ENCODE measurements at places on chromosomes 1 and 21. TPM values are rescaled to one million over a fixed set of nuclear protein-coding genes. Genes with fewer than 3 reads are reported as not detected.

ATP1A4 gene
- total RNA-seq = 0.27 TPM

HSD3B1 gene
- 10.3 TPM for total RNA-seq

KANK4 gene
- 5.9 TPM for total RNA-seq

PTPN22 gene
- not detected for total RNA-seq

MTARC2 gene
- 14.3 TPM for total RNA-seq

MDM4 gene
- total RNA-seq = 101 TPM

CLCA4 gene
- 0.10 TPM for total RNA-seq

SYT2 gene
- total RNA-seq = 11.9 TPM

B4GALT2 gene
- 54.8 TPM for total RNA-seq

LORICRIN gene
- total RNA-seq = not detected

PRXL2B gene
- total RNA-seq = 40.3 TPM

PRDM15 gene
- 8.8 TPM for total RNA-seq

CCDC185 gene
- not detected for total RNA-seq

CR2 gene
- total RNA-seq = not detected

HFM1 gene
- 7.1 TPM for total RNA-seq

CRNN gene
- not detected for total RNA-seq

DYNLT5 gene
- total RNA-seq = 4.1 TPM

HSPB7 gene
- 0.48 TPM for total RNA-seq

NHLH1 gene
- 0.48 TPM for total RNA-seq
